ENCODE measurements at places on chromosomes 6 and 20.

DNA sequence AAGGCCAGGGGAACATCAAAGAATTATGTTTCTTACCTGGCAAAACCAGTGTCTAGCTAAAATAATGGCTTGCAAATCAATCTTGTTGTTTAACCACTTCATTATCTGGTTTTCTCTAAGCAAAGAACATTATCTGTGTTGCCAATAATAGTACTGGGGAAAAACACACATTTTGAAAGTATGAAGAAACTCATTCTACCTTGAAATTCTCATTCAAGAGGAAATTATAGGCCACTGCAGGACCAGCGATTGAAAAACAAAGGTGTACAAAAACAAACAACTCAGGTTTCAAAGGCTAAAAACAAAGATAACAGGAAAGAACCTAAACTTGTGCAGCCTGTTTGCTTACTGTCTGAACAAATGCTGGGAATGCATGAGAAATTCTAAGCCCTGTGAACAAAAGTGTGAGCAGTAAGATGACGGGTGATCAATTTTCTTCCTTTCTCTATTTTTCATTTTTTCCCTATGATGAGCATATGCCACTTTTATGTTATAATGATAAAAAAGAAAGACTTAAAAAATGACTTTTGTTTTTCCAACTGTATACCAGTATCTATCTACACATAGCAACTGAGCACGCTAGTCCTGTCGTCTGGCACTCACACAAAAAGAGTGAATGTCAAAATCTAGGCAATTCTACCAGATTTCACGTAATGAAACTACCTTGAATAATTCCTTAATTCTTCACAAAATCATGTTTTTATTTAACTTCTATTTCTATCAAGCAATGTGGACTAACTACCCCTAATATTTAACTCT is 117.9 kb downstream of the SGK1 start:
- DNase-seq, result no peak

DNA sequence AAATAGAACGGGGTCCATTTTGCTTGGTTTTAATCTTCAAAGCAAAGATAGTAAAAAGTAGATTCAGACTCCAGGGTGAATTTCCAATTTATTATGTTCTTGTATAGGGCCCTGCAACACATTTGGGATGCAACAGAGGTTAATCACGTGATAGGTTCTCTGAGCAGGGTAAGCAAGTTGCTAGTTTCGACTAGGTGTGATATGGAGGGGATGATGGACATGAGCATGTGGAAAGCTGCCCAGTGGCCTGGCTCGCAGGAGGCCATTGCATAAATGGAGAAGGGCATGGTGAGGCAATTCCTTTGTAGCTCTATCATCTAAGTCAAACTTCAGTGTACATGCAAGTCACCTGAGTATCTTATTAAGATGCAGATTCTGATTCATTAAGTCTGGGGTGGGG is 17.7 kb upstream of the ADGRF4 start:
- DNase-seq, result no peak

DNA sequence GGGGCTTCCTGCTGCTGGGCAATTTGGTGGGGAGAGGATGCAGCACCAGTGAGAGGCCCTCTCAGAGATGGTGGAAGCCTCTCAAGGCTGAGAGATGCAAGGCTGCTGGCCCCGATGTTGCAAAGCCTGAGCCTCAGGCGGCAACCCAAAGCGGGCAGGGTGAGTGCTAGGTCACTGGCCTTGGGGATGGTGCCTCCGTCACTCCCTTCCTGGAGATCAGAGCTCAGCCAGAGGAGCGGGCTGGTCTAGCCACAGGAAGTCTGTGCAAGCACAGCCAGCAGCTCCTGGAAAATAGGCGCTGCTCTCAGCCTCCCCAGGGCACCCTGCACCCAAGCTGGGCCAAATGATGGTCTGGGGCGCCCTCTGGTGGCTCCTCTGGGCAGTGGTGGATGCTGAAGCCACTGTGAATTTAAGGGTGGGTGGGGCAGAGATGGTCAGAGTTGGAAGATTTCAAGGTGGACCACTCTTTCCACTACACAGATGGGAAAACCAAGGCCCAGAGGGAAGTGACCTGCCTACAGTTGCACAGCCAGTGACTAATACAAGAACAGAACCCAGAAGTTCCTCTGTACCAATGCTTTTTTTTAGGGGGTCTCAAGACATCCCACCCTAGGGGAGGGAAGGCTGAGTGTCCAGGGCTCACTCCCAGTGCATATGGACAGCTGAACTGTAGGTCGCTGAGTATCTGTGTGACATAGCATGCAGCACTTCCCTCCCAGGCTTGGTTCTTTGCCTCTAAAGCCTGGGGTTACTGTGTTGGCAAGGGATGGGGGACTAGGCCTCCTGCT is 20.8 kb downstream of the C20orf203 start:
- peak; percentile 21 for DNase-seq

DNA sequence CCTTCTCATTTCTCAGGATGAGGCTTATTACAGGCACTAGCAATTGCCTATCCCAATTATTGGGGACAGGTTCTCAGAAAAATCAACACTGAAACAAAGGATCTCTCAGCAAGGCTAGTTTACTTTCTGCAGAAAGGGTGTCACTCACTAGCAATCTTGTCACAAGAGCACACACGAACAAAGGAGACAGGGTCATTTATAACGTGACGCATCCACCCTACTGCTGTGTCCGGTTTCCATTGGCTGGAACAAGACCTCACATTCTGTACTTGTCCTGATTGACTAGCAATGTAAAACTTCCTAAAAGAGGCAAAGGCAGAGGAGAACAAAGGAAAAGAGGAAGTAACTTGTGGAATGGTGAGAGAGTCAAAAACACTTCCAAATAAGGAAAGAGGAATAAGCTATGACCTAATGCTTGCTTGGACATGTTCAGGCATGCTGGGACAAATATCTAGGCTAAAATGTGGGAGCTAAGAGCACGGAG is 160.2 kb upstream of the STXBP5 start:
- no peak for DNase-seq

DNA sequence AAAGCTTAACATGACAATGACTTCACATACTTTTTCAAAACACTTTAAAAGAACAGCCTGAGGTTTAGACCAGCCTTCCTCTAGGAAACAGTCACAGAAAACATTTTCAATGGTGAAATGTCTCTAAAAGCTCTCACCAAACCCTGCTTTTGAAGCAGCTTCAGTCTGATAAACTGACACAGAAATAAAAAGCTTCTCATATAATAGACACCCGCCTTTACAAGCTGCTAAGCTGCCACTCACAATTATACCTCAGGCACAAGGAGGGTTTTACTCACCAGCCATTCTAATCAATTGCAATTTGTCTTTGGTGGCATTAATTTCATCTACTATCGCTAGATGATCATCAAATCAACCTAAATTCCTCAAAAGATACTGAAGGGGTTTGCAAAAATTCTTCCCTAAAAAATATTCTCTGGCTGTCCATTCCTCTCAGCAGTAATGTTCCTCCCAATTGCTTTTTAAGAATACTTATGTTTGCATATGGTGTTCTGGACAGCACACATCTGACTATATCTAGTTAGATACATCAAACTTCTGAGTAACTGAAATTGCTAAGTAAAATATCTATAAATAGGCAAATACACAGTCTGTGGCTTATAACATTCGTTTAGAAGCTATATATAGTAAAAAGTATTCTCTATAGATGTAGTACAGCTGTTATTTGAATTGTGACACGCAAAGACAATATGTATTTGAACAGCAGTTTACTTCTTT is 29.4 kb downstream of the KIF13A start:
- no peak for DNase-seq

- DNase-seq, result no peak
These were observed 381.7 kb downstream of the BCKDHB start for GRCh38 chr6:80488190-80488589.

DNA sequence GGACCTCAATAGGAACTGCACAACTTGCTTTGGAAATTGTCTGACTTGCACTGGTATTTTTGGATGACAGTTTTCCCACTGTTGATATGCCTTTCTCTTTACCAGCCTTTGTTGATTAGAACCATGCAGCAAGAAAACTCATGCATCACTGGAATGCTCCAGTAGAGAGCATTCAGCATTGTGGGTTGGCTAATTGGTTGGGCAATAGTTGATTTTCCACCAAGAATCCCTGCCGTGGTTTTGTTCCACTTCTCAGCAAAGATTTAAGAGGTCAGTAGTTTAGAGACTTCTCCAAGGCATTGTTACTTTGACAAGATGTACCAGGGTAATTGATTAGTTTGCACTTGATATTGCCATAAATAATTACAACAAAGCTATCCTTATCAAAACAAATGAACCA is 260.0 kb downstream of the DHX35 start:
- no peak for DNase-seq

- DNase-seq, result no peak
These were observed 260.5 kb downstream of the SAMD5 start for GRCh38 chr6:147768969-147769368.

DNA sequence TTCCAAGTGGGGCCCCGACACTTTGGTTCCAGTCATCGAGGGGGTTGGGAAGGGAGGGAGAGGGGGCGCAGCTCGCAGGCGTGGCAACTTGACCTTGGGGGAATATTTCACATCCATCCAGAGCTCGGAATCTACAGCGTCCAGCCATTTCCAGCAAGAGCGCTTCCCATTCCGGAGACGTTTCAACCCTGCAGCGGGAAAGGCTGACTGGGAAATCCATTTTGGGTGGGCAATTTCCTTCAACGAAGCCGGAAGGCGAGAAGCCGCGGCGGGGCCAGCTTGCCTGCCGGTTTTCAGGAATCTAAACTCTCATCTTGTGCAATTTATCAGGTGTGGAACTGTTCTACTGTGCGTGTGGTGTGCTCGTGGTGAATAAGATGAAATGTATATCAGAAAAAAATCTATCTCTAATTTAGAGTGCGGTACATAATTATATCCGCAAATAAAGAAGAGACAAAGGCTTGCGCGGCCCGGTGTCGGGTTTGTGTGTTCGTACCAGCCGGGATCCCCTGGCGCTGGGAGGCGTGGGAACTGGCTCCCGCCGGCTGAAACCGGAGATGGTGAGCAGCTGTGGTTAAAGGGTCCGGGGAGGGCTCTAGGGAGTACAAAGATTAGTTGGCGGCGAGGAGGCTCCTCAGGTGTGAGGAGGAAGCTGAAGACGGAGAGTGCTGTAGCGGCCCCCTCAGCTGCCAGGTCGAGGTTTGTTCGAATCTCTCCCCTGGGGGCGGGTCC is 4.8 kb downstream of the SLC32A1 start:
- no peak for DNase-seq

- no peak for DNase-seq
These were observed 45.4 kb downstream of the PRND start for GRCh38 chr20:4767084-4767483.

- no peak for DNase-seq
These were observed 147.4 kb upstream of the SCGN start for GRCh38 chr6:25504661-25505060.

GRCh38 chr6:32190911-32191677 is 1.1 kb upstream of the PBX2 start:
- DNase-seq, result no peak

DNA sequence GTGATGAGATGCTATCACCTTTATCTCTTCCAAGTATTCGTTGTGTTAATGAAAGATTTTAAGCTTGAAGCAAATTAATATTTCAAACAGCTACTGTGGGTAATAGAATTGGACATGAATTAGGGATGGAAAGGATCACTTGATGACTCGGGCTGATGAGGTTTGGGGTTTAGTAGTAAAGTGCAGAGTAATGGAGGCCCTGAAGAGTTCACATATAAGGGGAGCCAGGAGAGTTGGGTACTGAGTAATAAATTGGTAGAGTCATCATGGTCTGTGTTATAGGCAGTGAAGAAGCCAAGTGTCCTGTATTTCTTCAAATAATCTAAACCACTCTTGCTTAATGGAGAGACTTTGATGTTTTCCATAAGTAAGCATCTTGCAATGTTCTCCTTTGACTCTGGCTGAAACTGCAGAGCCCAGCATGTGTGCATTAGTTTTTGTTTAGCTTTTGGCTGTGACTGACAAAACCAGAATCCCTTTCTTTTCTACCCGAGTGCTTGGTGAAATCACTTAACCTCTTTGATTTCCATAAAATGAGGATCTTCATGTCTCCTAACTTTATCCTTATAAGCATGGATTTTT is 57.6 kb downstream of the L3MBTL3 start:
- no peak for DNase-seq

GRCh38 chr6:496649-497048 is 105.1 kb downstream of the IRF4 start:
- no peak for DNase-seq

GRCh38 chr20:40610730-40611129 is 78.3 kb downstream of the MAFB start:
- no peak for DNase-seq

DNA sequence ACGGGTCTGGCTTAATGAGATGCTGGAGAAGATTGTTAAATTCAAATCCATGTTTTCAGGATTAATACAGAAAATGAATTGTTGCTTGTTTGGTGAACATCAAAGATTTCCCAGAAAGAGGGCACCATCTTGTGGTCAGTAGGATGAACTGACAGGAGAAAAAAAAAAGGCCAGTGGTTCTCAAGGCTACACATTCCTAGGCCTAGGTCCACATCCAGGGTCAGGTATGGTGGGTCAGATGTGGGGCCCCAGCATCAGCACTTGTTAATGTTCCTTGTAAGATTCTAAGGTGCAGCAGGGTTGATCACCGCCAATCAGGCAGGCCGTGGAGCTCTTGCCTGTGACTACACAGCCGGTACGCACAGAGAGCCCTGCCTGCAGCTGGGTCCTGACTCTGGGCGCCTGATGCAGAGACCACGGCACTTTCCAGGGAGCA is 34.0 kb upstream of the FOXO3 start:
- no peak for DNase-seq

- no peak for DNase-seq
These were observed 28.3 kb upstream of the FBXO30 start for GRCh38 chr6:145842693-145843546.

DNA sequence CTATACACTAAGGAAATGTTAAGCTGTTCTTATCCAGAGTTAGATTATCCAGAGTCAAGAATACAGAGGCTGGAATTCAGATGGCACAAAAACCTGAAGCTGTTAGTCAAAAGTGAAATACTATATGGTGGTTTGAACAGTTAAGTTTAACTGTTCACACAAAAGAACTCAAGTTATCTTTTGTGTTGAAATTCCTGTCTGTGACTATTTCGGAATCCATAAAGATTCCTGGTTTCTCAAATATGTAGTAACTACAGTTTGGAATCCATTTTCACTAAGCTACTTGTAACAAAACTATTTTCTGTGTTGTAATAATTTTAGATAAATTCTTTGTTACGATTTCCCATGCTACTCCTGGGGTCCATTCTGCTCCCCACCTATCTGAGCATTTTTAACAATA is 24.5 kb downstream of the FIG4 start:
- no peak for DNase-seq

Data from esophagus squamous epithelium (tissue), 5 donors.